ENCODE measurements at places on chromosomes 16 and 17.

- DNase-seq = no peak
Measured at GRCh38 chr17:14245629-14246028, 9.0 kb upstream of the CDRT15 start.

GRCh38 chr16:54253118-54253517 lies 33.5 kb downstream of the IRX3 start:
- no peak for DNase-seq

- DNase-seq = no peak
Measured at GRCh38 chr17:57215317-57215716, 41.0 kb upstream of the MSI2 start.

GRCh38 chr17:4968486-4969046 lies 949 bp upstream of the SPAG7 start:
- DNase-seq = no peak

DNA sequence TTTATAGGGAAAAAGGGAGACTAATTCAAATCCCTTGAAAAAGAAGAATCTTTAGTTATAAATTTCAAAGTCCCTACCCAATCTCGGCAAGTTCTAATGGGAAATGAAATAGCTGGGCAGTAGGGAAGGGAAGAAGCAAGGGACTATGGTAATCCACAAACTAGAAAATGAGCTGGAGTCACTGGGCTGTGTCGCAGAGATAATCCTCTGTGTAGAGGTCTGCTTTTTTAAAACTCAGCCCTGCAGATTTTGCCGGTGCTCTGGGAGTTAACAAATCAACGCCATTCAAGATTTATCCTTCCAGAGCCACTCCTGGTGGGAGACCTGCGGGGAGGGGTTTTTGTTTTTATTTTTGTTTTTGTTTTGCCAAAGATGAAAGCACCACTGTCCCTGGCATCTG lies 20.8 kb downstream of the SNX11 start:
- no peak for DNase-seq

- no peak for DNase-seq
Measured at GRCh38 chr17:10474536-10474935, 5.2 kb upstream of the MYH4 start.

DNA sequence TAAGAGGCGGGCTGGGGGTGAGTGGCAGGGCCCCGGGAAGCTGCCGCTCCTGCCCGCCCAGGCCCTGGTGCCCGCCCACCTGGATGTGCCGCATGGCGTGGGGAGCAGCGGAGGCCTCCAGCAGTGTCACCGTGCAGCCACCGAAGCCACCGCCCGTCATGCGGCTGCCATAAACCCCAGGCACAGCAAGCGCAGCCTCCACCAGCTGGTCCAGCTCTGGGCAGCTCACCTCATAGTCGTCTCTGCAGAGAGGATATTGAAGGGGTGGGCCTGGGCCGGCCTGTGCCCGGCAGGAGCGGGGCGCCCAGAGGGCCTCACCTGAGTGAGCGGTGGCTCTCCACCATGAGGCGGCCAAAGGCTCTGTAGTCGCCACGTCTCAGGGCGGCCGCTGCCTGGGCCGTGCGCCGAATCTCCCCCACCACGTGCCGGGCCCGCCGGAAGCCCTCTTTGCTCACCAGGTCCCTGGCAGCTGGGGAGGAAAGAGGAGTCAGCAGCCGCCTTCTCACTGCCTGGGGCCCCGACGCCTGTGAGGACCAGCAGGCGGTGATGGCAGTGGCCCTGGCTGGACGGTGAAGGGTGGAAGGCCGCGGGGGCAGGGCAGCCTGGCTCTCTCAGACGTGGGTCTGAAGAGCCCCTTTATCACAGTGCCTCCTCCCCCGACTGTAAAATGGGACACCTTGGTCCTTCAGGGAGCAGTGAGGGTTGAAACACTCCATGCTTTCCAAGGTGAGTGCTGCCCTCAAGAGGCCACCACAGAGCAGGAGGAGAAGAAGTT lies 6.7 kb downstream of the GALK1 start:
- DNase-seq = no peak

GRCh38 chr16:720447-720989 lies 428 bp upstream of the ANTKMT start:
- no peak for DNase-seq

DNA sequence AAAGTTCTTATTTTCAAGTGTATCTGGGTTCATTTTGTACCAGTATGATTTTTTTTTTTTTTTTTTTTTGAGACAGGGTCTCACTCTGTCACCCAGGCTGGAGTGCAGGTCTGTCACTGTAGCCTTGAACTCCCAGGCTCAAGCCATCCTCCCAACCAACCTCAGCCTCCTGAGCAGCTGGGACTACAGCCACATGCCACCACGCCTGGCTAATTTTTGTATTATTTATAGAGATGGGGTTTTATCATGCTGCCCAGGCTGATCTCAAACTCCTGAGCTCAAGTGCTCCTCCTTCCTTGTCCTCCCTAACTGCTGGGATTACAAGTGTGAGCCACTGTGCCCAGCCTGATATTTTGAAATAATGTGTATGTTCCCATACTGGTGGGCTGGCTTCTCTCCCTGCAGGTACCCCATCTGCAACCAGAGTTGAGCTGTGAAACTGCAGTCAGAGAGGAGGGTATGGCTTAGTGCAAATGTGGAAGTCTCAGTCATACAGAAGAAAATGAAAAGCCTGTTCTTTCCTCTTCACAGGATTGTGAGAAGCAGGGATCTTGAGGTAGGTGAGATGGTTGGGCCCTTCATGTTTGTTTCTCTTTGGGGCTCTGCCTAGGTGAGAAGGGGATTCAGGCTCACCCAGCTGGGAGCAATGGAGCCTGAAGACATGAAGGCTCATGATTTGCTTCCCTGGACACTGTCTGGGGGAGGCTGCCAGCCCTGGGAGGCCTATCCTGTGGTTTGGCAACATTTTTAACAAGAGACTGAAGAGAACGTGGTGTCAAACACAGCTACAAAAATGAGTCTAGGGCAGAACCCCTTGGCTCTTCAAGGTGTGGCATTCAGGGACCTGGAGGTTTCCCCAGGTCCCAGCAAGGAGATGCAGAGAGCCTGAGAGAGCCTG lies 41.3 kb upstream of the SIAH1 start:
- no peak for DNase-seq

DNA sequence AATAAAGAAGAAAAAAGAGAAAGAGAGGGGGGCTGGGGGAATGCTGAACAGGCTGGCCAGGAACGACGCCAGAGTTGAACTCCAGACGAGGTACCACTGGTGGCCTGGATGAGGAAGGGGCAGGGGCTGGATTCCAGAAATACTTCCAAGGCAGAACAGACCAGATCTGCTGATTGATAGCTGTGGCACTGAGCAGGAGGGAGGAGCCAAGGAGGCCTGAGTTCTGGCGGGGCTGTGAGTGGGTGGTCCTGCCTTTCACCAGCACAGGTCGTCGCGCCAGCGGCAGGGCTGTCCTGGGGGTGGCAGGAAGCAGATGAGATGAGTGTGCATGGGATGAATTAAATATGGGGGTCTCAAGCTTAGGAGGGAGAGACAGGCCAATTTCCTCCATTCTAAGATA lies 5.5 kb downstream of the CCDC42 start:
- DNase-seq = no peak

- DNase-seq = no peak
Measured at GRCh38 chr16:89993971-89994370, 25.3 kb downstream of the DBNDD1 start.

DNA sequence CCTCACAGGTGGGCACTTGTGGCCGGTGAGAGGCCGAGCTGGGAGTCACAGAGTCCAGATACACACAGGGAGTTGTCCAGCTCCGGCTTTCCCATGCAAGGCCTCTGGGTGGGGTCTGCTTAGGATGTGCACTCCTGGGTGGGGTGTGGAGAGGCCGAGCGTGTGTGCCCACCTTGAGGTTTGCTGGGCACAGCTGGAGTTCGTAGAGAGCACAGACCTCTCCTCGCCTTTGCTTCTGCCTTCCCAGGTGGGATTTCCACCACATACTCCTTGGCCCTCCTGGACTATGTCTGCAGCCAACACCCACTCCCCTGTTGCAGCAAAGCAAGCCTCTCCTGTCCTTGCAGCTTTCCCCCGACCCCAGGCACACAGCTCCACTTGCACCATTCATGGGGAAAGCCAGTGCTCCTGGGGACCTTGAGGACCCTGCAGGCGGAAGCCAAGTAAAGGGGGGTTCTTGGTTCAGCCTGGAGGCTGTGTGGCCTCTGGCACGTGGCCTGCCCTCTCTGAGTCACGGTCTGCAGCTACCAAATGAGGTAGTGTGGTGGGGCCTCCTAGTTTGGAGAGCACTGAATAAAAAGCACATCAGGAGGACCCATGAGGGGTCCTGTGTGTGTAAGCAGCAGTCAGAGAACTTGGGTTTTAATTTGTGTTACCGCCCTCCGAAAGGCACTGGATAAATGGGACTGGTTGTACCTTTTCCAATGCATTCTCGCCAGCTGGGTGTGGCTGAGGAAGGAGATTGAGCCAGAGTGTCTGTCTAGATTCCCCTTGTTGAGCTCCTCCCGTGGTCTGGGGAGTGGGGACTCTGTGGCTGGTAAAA lies 31.5 kb downstream of the MPRIP start:
- no peak for DNase-seq
